Hematopoietic multipotent progenitor cell treated with erythropoietin and hydrocortisone succinate and interleukin-3 and kit ligand, for 8 days (in vitro differentiated cells): ENCODE measurements at places on chromosomes 16 and 17.

- no peak for DNase-seq
These were observed 33.2 kb downstream of the IRX6 start for GRCh38 chr16:55357241-55357640.

DNA sequence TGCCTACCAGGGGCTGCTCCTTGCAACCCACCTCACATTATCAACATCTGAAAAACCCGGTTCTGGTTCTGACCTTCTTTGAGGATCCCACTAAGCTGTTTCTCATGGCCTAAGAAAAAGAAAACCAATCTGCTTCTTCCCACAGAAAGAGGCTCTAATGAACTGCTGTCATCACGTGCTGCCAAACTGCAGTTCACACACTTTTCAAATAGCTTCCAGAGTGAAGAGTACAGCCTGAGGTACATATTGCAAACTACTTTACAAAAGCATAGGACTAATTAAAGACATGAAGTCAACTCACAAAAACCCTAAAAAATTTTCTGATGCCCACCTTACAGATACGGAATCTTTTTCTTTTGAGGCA lies 36.7 kb downstream of the SMG6 start:
- DNase-seq: no peak

DNA sequence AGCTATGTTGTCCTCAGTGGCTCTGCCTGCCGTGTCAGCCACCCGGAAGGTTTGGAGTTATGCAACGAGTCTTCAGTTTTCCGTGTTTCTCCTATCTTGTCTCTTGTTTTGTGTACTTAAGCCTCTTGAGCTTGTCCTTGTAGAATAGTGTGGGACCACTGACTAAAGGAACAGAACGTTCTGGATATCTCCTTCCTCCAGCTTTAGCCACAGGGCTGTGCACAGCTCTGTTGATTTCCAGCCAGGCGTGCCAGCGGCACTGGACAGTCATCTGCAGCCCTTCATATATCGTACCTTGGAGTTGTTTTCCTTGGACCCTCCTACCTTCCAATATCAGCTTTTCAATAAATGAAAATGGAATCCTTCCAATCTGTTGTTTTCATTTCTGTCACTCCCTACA lies 39.8 kb downstream of the TMEM11 start:
- DNase-seq: no peak

DNA sequence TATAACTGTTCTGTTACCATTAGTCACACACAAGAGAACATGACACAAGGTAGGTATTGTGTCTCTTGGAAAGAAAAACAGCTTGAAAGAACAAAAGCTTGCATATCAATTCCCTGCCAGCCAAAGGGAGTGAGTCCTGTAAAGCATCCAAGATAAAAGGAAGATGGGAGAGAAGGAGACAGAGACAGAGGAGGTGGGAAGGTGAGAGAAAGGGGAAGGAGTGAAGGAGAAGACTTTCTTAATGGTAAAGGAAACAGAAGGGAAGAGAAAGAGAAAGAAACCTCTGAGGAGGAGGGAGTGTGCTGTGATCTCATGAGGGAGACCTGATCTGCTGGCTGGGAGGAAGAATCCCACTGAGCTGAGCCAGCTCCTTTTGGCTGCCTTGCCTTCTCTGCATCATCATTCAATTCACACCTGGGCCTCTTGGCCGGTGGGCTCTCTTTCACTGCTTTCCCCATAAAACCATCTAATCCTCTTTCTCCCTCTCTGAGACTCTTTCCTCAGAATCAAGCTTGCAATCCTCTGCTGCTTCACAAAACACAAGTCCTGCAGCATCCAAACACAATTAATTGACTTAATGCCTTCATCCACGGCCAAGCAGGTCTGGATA lies 271.6 kb downstream of the ABCC12 start:
- no peak for DNase-seq

DNA sequence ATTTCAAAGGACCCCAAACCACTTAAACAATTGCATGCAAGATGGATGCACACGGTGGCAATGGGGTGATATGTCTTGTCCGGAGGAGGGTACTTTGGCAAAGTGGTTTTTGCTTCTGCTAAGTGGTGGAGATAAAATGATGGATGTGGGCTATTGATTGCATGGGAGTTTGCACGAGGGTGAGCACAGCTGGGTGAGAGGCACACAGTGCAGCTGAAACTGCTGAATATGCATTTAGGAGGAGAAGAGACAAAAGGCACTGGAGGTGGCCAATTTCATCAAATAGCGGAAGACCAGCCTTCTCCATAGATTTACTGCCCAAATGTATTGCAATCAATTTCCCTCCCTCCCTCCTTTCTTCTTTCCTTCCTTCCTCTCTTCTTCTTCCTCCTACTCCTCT lies 414.4 kb upstream of the EEF2KMT start:
- DNase-seq: no peak

DNA sequence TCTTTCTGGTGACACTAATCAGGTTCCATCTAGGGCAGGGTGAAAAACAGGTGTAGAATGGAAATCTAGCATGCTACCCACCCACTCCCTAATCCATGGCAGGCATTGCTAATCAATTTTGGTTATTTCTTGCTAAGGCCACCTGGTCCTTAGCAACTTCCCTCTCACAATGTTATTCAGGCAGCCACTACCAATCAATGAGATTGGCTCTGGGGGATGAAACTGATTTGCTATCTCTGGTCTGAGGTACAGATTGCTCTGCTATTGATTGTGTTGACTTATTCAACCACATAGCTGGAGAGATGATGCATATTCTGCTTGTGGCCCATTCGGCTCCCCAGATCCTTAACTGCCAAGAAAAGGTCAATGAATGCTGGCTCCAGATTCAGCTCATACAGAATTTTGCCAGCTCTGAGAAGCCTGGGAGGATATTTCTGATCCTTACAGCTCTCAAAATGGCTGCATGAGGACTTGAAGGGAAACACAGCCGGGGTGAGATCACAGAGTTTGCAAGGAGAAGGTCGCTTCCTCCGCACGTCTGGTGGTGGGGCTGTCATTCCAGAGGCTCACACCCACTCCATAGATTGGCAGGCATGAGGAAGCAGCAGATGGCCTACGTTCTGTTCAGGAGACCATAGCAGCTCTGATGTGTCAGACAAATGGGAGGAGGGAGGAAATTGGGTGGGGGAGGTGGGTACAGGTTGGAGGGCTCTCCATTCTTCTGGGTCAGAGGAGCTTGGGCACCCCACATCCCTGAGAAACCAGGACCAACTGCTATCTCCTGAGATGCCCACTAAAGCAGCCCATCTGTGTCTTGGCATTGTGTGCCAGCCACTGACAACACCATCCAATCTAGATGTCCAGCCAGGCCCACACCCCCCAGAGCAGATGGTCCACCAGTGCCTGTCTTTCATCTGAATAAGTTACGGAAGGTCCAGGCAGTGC lies 22.3 kb downstream of the SEZ6 start:
- no peak for DNase-seq

- DNase-seq: no peak
These were observed 188.6 kb downstream of the C16orf78 start for GRCh38 chr16:49562228-49562627.

GRCh38 chr16:81550432-81550808 lies 105.8 kb downstream of the CMIP start:
- DNase-seq: no peak

DNA sequence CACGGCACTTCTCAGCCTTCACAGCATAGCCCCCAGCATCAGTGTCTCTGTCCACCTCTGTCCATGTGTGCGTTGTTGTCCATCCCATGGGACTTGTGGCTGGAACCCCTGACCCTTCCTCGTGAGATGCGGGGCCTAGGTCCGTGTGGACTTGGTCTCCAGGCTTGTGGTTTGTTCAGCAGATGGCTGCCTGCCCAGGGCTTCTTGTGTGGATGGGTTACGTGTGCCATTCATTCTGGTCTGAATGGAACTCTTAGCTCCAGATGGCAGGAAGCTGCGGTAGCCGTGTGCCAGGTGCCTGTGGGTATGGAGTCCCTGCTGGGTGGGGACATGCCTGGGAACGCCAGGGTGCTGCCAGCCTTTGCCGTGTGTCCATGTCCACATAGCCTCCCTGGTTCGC lies 31.7 kb upstream of the NUDT16L1 start:
- DNase-seq: no peak

- DNase-seq: no peak
These were observed 3.7 kb downstream of the ELOB start for GRCh38 chr16:2773188-2773968.

GRCh38 chr17:82932518-82933310 lies 92.9 kb upstream of the ZNF750 start:
- DNase-seq: no peak

- DNase-seq: no peak
These were observed 64.1 kb downstream of the TIMM22 start for GRCh38 chr17:1060991-1061390.

GRCh38 chr17:5203908-5204294 lies 12.2 kb upstream of the ZNF594 start:
- no peak for DNase-seq

- DNase-seq: no peak
These were observed 47.1 kb downstream of the LITAF start for GRCh38 chr16:11539641-11540050.

- no peak for DNase-seq
These were observed 17.0 kb downstream of the BCL7C start for GRCh38 chr16:30876867-30877266.

- peak; percentile 52 for DNase-seq
These were observed 47.5 kb downstream of the WNT3 start for GRCh38 chr17:46770818-46771560.

DNA sequence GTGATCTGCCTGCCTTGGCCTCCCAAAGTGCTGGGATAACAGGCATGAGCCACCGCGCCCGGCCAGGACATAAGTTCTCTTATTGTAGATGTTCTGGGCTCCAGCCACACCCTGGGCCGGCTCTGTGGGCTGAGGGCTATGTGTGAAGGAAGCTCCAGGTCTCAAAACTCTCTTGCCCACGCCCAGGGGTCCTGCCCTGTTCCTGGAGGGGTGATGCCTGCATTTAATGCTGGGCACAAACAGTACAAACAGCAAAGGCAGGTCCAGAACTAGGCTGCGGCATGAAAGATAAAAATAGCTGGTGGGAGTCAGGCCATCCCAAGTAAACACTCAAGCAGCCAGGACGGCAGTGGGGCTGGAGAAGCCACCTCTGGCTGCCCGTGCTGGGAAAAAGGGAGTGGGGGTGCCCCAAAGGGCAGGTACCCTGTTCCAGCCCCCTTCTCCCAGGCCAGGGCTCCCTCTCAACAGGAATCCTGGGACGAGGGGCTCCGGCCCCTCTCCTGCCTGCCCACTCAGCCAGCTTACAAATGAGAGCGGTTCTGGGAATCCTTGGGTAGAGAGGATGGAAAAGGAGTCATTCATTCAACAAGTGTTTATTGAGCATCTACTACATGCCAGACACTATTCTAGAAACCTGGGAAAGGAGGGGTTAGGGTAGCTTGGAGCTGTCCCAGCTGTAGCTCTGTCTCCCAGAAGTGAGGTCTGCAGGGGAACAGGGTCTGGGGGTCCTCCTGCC lies 4.6 kb downstream of the TRIM47 start:
- no peak for DNase-seq

DNA sequence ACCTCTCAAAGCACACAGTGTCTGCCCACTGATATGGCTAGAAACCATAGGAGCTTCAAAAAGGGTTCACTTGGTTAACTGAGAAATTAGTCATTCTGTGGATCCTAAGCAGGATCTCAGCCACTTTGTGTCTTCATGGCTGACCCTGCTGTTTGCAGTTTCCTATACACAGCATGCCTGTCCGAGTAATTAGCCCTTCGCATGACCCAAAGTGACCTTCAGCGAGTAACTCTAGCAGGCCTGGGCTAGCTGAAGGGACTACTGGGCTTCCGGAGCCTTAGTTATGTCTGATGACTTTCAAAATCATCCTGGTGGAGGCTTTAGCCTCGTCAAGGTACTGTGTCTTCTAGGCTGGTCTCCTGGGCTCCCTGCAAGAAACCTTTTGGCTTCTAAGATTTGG lies 28.9 kb upstream of the FBXW10B start:
- peak; percentile 8 for DNase-seq

GRCh38 chr16:66057057-66057456 lies 309.4 kb upstream of the CDH5 start:
- no peak for DNase-seq

DNA sequence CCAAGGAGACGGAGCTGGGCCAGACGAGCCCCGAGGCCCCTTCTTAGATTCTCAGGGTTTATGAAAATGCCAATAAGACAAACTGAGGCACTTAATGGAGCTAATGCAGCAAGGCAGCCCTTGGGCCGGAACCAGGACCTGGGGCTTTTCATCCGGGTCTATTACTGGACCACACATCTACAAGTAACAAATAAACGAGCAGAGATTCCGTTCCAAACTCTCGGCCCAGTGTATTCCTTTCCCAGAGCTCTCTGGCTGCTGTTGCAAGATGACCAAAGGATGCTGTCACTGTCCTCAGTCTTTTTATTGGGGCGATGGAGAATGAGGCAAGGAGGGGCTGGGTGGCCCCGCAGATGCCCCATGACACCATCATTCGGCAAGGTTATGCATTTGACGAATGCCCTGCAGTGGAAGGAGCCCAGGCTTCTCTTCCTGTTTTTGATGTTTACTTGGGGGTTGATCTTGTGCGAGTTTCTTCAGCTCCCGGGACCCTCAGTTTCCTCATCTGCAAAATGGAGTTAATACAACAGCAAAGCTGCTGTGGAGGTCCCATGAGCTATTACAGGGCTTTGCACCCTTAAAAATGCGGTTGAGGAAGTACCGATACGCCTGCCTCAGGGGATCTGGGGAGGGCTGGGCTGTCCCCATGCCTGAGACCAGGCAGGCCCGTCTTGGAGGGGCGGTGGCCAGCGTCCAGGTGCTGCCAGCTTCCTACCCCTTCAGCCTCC lies 1.1 kb upstream of the NTN1 start:
- DNase-seq: no peak

DNA sequence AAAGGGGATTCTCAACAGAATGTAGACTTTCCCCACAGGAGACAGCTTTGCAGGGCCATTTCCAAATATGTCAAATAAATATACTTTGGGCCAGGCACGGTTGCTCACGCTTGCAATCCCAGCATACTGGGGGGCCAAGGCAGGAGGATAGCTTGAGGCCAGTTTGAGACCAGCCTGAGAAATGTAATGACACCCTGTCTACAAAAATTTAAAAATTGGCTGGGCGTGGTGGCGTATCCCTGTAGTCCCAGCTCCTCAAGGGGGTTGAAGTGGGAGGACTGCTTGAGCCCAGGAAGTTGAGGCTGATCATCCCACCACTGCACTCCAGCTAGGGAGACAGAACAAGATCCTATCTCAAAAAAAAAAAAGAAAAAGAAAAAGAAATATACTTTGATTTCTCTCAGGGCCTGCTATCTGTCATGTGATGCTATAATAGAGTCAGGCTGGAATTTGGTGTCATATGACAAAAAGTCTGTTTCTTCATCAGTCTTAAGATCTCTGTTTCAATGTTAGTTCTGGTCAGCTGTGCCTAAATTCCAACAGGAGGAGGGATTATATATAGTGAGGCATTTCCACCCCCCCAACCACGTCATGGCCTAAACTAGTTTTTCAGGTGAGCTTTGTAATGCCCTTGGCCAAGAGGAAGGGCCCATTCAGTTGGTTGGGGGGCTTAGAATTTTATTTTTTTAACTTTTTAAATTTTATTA lies 4.3 kb upstream of the ZDHHC7 start:
- DNase-seq: no peak

DNA sequence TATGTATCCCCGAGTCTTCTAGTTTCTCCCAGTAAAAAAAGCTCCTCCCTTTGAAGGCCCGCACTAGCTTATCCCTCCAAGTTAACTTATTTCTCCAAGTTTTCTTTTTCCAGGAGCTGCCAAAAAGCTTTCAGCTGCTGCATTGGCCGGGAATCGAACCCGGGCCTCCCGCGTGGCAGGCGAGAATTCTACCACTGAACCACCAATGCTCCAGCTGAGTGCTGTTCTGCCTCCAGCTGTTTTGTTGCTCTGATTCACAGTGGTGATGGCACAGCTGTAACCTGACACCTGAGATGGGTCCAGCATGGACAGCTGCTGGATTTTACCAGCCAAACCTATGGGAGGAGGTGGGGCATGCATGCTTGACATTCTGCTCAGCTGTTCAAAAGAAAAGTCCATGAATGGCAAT lies 22.1 kb downstream of the VAC14 start:
- no peak for DNase-seq

GRCh38 chr17:43952724-43953666 lies 745 bp downstream of the PYY start:
- no peak for DNase-seq
